ENCODE measurements at places on chromosomes 3 and 15.

- DNase-seq, result no peak
Observed at GRCh38 chr3:47503033-47503432, 10.5 kb downstream of the ELP6 start.

DNA sequence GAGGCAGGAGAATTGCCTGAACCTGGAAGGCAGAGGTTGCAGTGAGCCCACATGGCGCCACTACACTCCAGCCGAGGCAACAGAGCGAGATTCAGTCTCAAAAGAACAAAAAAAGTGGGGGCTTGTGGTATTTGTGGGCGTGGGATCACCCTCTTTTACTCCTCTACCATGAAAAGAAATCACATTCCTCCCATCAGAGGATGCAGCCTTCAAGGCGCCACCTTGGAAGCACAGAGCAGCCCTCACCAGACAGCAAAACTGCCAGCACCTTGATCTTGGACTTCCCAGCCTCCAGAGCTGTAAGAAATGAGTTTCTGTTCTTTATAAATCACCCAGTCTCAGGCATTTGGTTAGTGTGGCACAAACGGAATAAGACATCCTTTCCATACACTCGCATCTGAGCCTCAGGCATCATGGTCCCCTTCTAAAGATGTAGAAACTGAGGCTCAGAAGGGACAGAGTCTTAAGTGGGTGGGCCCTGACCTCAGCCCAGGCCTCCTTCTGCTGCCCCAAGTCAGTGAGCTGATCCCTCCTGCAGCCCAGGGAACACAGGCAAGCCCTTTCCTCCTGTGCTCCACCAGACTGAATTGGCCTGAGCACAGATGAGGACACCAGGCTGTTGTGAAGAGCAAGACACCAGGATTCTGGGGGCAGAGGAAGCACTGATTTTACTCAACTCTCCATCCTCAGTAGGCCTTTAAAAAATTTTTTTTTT lies 201.7 kb upstream of the LINGO1 start:
- DNase-seq, result peak; percentile 2

GRCh38 chr15:58479941-58480340 lies 48.1 kb downstream of the LIPC start:
- DNase-seq, result no peak

DNA sequence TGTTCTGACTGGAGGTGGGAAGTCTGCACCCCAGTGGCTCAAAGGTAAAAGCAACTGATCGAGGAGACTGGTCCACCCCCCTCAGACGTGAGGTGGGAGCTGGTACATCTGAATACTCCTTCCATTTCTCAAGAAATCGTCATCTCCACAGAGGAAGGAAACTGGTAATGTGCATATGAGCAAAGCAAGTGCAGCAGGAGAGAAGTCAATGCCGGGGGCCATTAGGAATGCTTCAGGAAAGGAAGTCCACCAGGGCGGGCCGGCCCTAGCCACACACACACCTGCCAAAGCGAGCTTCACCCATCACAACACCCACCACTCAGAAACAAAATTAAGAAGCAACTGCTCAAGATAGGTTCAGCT lies 8.5 kb downstream of the TBC1D2B start:
- no peak for DNase-seq

- no peak for DNase-seq
Observed at GRCh38 chr3:114669614-114670013, 375.8 kb downstream of the TIGIT start.

GRCh38 chr3:172869784-172870518 lies 119.4 kb downstream of the ECT2 start:
- peak; percentile 18 for DNase-seq

DNA sequence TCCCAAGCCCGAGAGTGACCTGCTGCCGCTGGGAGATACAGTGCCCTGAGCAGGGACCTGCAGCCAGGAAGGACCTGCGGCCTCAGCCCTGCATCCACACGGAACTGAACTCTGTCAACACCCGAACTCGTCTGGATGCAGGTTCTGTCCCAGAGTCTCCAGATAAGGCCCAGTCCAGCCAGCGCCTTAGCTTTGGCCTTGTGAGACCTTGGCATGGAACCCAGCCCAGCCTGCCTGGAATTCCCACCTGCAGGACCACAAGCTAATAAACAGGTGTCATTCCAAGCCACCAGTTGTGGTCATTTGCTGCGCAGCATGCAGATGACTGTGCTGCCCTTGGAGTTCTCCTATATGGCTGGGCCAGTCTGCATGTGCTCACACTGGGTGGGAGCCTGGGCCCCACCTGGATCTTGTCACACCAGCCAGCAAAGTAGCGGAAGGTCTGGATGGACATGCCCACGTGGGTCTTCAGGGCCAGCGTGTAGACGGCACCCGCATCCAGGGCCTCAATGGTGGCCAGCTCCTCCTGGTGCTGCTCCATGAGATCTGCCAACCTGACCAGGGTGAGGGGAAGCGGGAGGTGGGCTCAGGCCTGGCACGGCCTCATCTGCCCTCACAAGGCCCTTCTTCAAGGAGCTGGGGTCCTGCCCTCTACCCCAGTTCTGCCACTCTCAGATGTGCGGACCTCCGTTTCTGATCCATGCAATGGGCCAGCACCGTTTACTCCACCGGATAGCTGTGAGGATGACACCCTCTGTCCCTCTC lies 47.2 kb upstream of the SLC41A3 start:
- peak; percentile 9 for DNase-seq

DNA sequence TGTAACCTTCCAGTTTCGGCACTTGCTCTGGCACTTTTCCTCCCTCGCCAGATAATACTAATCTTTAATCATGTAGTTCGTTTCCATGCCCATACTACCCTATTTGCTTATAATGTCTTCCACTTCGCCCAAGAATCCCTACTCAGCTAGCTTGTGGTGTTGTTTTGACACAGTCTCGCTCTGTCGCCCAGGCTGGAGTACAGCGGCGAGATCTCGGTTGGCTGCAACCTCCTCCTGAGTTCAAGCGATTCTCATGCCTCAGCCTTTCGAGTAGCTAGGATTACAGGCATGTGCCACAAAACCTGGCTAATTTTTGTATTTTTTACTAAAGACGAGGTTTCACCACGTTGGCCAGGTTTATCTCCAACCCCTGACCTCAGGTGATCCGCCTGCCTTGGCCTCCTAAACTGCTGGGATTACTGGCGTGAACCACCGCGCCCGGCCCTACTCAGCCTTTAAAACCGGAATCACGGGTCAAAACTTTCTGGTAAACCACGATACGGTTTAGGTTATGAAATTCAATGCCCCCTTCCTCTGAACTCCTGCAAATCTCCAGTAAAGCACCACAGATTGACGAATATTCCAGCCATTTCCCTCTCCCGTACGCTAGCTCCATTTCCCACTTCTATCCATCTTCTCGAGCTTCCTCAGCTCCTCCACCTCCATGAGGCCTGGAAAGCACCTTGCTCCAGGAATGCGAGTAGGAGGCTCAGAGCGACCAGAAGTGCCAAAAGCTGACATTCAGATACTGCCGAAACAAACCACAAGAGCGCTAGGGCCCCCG lies 878 bp upstream of the RAD51 start:
- no peak for DNase-seq

- DNase-seq, result no peak
Observed at GRCh38 chr3:127456471-127457093, 134.0 kb downstream of the TPRA1 start.

DNA sequence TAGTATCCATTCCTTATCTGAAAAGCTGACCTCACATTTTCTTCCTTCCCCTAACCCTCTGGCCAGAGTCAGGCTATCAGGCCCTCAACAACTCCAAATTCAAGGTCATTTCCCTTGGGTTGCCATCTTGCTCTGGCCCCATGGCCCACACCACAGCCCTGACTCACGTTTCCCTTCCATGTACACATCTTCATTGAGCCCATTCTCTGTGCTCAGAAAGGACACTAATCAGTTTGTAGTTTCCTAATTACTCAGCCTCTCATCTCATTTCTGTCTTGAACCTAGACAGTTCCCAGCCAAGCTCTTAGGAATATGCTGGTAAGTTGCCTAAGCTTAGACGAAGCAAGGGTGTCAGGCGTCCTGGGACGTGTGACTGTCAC lies 14.9 kb downstream of the TGM5 start:
- no peak for DNase-seq

GRCh38 chr3:172273378-172273777 lies 174.9 kb downstream of the GHSR start:
- DNase-seq, result no peak

- DNase-seq, result no peak
Observed at GRCh38 chr3:45939341-45939771, 3.9 kb upstream of the CXCR6 start.

DNA sequence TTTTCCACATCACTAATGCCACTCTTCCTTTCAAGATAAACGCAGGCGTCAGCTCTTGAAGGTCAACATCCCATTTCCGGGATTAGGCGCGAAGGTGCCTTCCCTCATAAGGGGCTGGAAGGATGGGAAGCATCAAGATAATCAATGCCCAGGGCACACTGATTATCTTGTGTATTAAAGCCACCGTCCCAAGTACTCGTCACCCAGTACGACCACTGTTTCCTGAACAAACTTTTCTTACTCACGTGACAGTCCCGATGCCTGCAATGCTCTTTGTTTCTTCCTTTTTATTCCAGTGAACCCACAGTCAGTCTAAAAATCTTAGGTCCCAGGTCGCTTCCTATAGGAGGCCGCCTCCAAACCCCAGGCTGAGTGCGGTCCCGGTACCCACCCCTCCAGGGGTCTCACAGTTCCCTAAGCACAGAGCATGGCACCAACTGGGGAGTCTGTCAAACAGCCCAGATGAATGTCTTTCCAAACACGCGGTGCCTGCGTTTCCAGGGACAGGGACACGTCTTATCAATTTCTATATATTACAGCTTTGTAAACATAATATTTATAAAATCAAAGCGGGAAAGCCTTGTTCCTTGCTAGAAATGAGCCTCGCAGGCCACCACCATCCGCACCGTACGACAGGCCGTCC lies 589 bp downstream of the ANAPC13 start:
- DNase-seq, result peak; percentile 39

DNA sequence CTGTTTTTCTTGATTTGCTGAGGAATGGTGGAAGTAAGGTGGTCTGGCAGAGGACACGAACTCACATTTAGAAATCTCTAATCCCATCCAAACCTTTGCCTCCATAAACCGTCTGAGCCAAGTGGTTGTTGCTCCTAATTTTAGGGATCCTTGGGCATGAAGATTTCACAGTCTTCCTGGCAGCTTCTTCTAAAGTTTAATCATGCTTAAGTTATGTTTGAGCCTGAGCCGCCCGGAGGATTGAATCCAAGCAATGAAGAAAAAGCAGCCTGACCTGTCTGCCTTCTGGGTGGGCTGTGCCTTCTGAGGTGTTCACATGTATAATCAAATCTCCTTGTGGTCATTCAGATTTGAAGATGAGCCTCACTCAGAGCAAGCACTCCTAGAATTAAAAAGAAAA lies 249.0 kb downstream of the CD47 start:
- DNase-seq, result no peak

GRCh38 chr15:36278219-36278618 lies 301.2 kb upstream of the CDIN1 start:
- no peak for DNase-seq

DNA sequence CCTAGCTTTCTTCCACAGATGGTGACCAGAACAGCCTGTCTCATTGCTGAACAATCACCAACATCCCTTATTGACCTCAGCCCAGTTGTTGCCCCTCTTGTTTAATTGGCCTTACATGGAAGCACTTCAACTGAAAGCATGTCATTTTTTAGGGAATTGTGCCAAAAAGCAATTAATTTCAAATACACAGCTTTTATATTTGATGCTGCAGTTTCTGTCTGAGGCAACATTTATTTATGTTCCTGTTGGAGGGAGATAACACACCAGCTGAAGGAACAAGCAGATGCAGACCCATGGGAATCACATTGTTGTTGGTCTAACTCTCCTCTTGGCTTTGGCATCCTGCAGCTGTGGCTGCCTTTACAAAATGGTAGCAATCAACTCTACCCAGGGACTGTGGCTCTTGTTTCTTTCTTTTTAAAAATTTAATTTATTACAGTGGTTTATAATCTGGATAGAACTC lies 498.1 kb upstream of the RGMA start:
- peak; percentile 84 for DNase-seq

DNA sequence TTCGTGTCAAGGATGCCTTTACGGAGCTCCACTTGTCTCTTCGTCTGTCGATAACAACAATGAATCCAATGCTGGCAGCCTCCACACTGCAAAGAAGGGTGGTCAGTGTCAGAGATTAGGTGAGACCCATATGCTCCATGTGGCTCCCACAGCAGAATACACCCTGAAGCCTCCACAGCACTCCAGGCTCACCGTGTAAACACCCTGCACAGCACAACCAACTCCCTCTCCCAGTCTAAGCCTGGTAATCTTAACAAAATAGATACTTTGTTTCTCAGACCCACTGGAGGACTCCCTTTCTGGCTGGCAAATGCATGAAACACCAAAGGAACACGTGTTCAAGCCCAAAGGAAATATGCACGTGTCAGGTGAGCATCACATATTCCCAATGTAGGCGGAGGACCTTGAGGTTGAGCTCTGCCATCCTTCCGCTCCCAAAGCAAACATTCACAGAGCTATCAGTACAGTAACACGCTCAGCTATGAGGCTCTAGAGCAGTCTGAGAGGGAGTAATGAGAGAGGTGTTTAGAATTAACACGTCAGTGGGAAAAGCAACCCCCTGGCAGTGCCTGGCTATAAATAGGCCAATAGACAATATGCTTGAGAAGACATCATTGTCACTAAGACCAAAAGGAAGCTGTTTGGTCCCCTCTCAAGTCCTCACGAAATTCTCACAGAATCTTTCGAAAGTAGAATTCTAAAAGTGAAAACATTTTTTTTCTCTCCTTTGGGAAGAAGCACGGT lies 86.7 kb downstream of the MCF2L2 start:
- DNase-seq, result no peak

DNA sequence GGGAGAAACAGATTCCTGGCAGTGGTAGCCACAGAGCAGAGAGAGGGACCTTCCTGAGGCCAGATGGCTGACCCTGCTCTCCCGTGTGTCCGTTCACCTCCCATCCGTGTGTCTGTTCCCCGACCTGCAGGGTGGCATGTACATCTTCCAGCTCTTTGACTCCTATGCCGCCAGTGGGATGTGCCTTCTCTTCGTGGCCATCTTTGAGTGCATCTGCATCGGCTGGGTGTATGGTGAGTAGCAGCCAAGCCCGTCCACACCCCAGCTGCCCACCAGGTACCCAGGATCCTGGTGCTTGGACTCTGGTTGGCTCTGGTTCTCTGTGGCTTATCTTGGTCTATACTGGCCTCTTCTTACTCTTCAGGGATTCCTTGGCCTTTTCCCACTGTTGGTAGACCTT lies 59.5 kb upstream of the SLC6A1 start:
- DNase-seq, result no peak
